Stimulated activated CD4-positive, alpha-beta T cell treated with anti-CD3 and anti-CD28 coated beads, Interleukin-12 subunit alpha, Interleukin-12 subunit beta, amount 100 ng/mL, for 48 hours (primary cell): ENCODE measurements at places on chromosomes 12 and 14.

- DNase-seq = no peak
Observed at GRCh38 chr14:94046696-94047250, 20.6 kb downstream of the OTUB2 start.

DNA sequence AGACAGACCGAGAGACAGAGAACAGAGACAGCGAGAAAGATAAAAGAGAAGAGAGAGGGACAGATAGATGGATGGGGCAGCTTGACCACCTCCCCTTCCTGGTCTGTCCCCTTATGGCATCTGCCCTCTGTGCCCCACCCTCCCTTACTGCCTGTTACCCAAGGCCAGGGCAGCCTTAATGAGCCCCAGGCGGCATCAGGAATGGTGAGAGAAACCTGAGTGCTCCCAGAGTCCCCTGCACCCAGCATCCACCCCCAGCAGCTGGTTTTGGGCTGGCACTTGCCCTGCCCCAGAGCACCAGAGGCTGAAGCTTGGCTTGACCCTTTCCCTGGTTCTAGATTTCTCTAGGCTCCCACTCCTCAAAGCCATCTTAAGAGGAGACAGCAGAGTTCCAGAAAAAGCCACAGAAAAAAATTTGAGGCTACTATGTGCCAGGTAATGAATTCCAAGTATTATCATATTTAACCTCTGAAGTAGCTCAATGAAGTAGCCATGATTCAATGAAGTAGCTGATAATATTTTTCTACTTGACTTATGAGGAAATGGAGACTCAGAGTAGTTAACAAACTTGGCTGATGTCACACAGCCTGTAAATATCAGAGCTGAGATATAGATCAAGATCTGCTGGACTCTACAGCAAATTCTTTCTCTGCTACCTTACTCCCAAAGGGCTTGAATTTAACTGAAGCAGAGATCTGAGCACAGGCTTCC lies 2.0 kb upstream of the ZNF385A start:
- DNase-seq = no peak

GRCh38 chr12:105300883-105301282 lies 29.6 kb upstream of the C12orf75 start:
- DNase-seq = no peak

GRCh38 chr14:105944632-105945610 lies 418.5 kb downstream of the TMEM121 start:
- peak; percentile 75 for DNase-seq

- no peak for DNase-seq
Observed at GRCh38 chr12:1628666-1629337, at the start of gene WNT5B. Gene WNT5B (plus strand): TSS chr12:1629231. CDS start chr12:1631355, 2,124 bp downstream.

- no peak for DNase-seq
Observed at GRCh38 chr14:104169699-104170479, 31.5 kb downstream of the KIF26A start.

GRCh38 chr14:95683793-95684192 lies 2.4 kb upstream of the TCL1B start:
- DNase-seq = no peak
